Fibroblast of lung (primary cell): ENCODE measurements at places on chromosomes 5 and 9.

DNA sequence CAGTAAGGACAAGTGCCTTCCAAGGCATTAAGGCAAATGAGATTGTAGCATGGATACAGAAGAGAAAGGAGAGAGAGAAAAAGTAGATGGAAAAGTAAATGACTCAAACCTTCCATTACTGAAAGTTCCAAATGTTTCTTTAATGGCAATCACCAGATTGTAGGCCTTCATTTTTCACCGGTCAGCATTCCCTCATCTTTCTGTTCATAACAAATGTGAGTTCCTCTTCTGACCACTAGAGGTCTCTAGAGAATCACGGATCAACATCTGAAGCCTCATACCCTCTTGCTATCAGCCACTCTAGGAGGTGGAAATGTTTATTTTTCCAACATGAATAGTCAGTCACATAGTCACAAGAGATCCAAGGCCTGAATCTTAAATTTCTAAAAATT, 73.6 kb upstream of the RPS23 start:
- DNase-seq: peak; percentile 84

GRCh38 chr5:84364043-84364442, 20.6 kb downstream of the EDIL3 start:
- peak; percentile 81 for DNase-seq

DNA sequence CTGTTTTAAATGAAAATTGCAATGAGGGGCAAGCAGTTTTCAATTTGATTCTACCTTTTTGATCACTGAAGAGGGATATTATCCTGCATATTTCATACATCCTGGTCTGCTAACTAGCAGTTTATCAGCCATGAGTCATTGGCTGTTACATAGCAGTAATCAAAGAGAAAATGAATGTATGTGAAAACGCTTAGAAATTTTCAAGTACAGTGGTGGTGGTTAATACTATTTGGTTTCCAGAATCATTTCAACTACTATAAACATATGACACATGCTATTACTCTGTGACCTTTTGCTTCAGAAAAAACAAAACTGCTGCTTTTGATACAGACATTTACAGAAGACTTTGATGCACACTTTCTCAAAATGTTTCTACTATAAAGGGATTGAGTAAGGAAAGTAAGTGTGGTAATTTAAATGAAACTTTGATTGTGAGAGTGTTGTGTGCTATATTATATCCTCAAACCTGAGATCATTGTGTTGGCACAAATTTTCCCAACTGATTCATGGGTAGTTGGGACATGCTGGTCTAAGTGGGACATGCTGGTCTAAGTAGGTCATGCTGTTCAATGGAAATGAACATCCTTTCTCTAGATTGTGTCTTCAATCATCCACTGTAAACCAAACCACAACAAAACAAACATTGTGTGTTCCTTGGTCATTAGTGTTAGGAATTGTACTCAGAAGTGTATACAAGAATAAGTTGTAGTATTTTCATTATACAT, 5.1 kb downstream of the RNF14 start:
- peak; percentile 78 for DNase-seq

GRCh38 chr9:136703276-136703860, 9.0 kb upstream of the DIPK1B start:
- no peak for DNase-seq

- no peak for DNase-seq
Measured at GRCh38 chr9:14298601-14299022, 15.3 kb downstream of the NFIB start.

DNA sequence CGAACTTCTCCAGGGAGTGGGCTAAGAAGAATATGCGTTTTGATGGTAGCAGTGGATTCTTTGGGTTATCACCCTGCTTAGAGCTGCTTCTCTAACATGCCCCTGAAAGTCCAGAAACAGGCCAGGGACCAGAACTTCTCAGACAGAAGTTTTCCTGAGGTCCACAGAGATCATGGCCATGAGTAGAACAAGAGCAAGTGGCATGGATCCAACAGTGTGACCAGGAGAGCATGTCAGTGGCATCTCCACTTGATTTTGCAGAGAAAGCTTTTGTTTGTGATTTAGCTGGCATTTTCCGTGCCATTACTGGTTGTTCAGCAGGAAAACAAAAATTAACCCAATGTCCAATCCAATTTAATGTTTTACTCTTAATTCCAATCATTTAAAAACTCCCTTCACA, 298.5 kb upstream of the CD180 start:
- no peak for DNase-seq

DNA sequence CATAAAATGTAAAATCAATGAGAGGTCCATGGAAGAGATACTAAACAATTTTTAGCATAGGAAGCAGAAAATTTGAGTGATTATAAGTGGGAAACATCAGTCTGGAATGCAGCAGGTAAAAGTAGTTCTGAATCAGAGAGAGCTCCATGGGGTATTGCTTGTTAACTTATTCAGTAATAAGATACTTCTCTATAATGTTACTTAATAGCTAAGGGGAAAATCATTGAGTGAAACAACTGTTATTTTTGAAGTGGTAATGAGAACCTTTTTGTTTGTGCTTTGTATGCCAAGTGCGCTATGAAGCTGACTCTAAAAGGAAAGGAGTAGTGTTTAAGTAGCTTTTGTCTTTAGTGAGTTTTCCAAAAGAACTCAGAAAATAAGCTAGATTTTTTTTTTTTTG, 95.2 kb downstream of the ERBIN start:
- no peak for DNase-seq

- no peak for DNase-seq
Measured at GRCh38 chr9:130960522-130961378, 21.7 kb upstream of the FIBCD1 start.

DNA sequence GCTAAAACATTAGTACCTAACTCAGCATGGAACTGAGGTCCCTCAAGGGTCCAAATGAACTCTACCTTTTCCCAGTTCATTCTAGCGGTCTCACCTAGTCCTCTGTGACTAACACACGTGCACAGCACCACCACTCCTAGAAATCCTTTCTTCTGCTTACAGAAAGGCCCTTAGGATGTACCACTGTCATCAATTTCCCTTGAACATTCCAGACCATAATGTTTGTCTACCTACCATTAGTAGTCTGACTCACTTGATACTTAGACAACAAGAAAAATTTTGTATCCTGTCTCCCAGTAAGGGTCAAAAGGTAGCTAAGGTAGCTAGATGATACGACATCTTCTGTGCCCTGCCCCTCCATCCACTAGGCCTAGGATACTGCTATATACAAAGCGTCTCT, 166.6 kb downstream of the TSSK1B start:
- no peak for DNase-seq

DNA sequence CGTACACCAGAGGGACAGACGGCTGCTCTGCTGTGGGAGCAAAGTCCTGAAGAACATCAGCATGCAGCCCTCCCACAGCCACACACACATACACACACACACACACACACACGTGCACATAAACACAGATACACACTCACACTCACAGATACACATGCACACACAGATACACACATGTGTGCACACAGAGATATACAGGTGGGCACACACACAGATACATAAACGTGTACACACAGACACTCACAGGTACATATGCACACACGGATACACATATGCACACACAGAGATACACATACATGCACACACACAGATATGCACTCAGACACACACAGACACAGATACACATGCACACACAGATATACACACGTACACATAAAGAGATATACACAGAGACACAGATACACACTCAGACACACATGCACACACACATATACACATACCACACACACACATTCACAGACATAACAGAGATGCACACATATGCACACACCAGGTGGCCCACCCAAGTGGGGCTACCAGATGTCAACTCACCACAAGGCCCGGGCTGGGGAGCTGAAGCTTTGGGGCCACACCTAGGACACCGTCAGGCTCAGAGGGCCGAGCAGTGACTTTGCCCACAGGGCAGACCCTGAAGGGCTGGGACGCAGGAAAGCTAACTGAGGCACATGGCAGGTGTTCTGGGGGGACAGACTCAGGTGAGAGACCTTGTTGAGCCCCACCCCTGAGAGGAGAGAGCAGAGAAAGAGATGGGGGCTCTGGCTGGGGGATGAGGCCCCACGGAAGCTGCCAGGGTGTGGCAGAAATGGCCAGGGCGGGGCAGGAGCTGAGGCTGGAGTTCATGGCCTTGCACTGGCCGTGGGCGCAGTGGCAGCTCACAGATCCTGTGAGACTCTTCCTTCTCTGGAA, 148.6 kb upstream of the PPP1R26 start:
- DNase-seq: no peak

DNA sequence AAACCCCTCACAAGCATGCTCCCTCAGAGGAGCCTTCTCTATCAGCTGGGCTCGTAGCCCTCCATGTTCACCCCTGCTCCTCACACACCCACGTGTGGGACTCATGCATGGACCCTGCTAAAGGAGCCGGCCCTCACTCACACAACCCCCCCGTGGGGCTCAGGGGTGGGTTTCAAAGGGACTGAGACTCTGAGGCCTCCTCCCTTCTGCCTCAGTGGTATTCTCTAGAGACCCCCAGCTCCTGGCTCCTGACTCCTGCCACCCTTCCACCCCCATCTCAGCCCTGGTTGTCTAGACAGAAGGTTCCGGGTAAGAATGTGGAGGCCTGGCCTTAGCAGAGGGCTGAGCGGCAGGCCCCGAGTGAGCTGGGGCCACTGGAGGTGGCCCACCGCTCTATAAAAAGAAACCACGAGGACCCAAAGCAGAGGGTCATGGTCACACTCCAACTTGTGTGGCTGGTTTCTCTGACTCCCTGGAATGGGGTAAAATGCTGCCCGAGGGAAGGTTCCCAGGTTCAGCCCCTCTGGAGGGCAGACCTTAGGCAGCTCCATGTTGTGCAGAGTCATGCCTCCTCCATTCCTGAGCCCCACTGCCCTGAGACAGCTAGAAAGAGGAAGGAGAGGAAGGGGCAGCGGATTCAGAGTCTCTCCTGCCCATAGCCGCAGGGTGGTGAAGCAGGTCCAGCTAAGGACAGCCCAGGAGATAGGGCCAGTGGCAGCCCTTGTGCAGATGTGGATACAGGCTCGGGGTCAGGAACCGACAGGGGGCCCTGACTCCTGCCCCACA, 10.8 kb downstream of the SEPTIN8 start:
- no peak for DNase-seq

DNA sequence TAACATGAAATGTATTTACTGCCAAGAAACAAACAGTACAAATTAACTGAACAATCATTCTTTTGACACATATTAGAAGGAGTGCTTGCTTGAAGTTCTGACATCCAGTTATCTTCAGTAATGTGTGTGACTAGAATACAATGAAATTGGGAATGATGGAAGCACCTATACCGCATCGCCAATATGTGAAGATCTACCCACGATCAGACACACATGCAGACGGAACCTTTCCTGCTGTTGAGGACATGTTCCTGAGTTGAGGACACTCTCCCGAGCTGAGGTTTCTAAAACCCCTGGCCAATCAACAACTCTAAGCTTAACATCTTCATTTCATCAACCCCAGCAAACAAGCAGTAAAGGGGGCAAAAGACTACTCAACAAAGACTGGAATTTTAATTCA, at the start of gene OR13C3:
Gene OR13C3 (minus strand): TSS at position 101 of the 400 bp plus-strand sequence. CDS start 133 bp downstream, outside the sequence.
- DNase-seq: no peak

DNA sequence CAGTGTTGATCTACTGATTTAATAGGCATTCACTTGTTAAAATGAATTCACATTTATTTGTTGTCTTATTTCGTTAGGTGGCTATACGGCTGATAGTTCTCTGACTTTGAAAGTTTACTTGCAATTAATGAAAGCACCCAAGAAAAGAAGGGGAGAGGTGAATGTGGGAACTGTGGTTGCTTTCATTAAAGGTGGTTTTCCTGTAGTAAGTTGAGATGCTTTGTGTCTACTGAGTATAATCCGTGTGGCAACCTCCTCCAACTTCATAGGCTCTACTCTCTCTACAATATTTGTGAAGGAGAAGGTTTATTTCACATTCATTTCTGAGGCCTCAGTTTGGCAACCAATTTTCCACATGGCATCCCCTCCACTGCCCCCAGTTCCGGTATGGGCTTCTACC, 12.8 kb upstream of the MACIR start:
- no peak for DNase-seq

- DNase-seq: peak; percentile 14
Measured at GRCh38 chr9:2043243-2043642, 28.1 kb downstream of the SMARCA2 start.

- no peak for DNase-seq
Measured at GRCh38 chr9:84493284-84493947, 152.9 kb upstream of the SLC28A3 start.

GRCh38 chr9:116904165-116904564, 217.1 kb downstream of the TRIM32 start:
- DNase-seq: no peak

DNA sequence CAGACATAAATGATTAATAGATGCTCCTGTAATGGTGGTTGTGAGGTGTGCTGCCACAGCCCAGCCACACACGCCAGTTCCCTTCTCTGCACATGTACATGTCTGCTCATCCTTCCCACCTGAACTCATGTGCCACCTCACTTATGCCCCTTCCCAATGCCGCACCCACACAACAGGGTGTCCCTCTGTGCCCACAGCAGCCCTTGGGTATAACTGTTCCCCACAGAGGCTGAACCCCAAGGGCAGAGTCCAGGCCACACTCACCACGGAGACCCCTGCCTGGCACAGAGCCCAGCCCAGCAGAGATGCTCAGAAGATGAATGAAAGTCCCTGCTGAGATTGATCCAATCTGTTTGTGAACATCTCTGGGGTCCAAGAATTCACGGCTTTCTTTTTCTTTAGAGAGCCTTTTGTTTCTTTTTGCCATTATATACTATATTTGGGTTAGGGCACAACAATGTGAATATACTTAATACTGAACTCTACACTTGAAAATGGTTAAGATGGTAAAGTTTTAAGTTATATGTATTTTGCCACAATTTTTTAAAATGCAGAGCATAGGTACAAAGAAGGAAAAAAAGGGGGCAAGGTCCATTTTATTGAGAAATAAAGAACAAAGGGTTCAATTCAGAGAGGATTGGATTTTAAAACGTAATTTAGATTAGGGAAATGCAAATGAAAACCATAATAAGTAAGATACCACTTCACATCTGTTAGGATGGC, 29.6 kb downstream of the IRF1 start:
- no peak for DNase-seq

- no peak for DNase-seq
Measured at GRCh38 chr5:149201121-149201637, 59.9 kb downstream of the ABLIM3 start.

GRCh38 chr5:13990896-13991295, 46.4 kb upstream of the DNAH5 start:
- no peak for DNase-seq

- DNase-seq: no peak
Measured at GRCh38 chr5:131357739-131358561, 94.1 kb downstream of the CDC42SE2 start.

GRCh38 chr5:171615705-171616640, 169.6 kb upstream of the SMIM23 start:
- no peak for DNase-seq

- no peak for DNase-seq
Measured at GRCh38 chr9:129598089-129598596, 22.8 kb downstream of the C9orf50 start.

- DNase-seq: no peak
Measured at GRCh38 chr9:80040457-80040856, 468.7 kb downstream of the TLE4 start.

DNA sequence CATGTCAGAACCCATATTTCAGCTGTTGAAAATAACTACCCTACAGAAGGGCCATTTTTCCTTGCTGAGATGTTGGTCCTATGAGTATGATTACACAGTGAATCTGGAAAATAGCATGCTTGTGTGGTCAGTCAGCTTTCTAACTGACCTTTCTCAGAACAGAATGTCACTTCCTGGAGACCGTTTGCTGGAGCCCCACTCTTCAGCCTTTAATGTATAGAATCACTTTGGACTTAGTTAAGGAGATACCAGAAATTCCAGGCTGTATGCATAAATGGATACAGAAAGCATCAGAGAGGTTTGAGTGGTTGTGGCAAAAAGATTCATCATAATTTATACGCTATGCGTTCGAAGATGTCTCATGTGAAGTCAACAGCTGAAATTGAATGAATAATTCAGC, 488.1 kb downstream of the EBF1 start:
- DNase-seq: no peak
